ENCODE measurements at places on chromosomes 4 and X.

DNA sequence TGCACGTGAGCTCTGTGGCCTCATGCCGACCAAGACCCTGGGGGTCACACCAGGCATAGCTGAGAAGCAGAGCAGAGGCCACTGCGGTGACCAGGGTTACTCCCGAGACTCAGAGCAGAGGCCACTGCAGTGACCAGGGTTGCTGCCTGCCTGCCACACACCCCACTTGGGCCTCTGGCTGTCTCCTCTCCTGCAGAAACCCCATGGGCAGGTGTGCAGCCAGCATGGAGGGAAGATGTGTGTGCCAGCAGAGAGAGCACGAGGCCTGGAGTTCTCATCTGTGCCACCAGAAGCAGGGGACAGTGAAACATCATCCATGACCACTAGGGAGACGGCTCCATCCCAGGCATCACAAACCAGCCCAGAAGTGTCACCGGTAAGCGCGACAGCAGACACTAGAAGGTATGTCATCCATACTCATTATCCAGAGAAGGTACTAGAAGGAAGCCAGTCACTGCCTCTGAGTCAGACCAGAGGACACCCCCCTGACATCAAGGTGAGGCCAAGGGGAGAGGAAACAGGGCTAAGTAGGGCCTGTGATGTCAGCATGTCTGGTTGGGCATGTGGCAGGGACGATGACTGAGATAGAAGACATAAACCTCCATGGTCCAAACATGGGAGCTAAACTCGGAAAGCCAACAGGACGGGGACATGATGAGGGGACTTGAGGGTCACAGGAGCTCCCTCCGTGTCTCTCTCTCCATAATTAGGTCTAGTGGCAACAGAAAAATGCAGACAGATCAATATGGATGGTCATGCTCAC, 24.2 kb upstream of the SPON2 start:
- no peak for DNase-seq

DNA sequence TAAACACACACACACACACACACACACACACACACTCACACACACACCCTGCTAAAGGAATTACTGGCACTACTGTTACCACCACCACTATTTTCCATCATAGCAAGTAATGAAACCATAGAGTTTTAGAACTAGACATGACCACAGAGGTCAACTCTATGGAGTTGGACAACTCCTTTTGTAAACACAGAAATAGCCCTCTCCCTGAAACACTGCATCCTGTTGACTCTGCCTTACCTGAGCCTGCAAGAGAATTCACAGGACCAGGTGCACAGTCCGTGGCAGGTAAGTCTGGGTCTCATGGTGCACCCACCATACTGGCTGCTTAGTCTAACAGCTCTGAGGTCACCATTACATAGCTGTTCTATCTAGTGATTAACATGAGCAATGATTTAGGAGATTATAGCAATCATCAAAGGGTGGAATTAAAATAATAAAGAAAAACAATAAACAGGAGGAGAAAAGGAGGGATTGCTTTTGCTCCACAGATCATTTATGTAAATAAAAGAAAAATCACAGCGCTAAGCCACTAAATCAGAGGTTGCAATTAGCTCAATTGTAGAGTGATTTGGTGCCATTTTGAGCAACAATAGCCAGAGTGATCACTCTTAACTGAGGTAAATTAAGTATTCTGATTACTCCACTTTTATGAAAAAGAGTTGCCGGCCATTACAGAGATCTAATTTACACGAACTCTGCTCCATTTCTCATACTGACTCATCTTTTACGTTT, 340.0 kb upstream of the RASGEF1B start:
- no peak for DNase-seq

GRCh38 chr4:25351777-25352416, 25.2 kb upstream of the ANAPC4 start:
- no peak for DNase-seq

DNA sequence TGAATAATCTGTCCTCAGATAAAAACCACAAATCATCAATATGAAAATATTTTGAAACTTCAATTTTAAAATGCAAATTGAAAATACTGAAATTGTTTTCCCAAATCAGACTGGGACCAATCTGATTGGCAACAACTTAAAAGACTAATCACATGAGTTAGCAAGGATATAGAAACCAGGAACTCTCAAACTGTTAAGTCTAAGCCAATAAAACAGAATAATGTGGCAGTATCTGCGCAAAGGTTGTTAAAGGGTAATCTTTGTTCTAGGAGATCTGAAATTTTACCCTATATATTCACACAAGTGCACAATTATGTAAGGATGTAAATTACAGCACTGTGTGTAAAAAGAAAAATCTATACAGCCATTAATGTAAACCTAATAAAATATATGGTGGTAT, 29.7 kb downstream of the EIF4E start:
- DNase-seq = no peak

GRCh38 chr4:5928274-5928673, 35.4 kb upstream of the CRMP1 start:
- DNase-seq = no peak

DNA sequence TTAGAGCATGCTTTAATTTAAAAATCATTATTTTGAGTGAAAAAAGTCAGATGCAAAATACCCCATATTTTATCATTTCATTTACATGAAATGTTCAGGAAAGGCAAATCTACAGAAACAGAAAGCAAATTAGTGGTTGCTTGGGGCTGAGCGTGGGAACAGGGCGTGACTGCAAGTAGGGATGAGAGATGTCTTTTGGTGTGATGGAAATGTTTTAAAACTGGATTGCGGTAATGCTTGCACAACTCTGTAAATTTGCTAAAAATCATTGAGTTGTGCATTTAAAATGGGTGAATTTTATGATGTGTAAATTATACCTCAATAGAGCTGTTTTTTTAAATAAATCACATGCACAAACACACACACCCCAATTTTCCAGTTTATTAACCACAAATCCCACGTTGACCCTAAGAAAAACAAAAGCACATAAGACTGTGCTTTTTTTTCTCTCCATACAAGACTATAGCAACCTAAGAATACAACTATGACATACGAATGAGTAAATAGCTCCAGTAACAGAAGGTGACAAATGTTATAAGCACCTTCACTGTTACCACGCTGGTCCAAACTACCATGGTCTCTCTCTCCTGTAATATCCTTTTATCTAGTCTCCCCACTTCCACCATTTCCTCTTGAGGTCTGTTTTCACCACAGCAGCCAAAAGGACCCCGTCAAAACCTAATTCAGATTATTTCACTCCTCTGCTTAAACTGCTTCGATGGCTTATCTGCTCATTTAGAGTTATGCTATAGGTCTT, 37.2 kb downstream of the FRMD7 start:
- no peak for DNase-seq

- DNase-seq = no peak
These were observed 63.3 kb downstream of the PTPN13 start for GRCh38 chr4:86657382-86657781.

DNA sequence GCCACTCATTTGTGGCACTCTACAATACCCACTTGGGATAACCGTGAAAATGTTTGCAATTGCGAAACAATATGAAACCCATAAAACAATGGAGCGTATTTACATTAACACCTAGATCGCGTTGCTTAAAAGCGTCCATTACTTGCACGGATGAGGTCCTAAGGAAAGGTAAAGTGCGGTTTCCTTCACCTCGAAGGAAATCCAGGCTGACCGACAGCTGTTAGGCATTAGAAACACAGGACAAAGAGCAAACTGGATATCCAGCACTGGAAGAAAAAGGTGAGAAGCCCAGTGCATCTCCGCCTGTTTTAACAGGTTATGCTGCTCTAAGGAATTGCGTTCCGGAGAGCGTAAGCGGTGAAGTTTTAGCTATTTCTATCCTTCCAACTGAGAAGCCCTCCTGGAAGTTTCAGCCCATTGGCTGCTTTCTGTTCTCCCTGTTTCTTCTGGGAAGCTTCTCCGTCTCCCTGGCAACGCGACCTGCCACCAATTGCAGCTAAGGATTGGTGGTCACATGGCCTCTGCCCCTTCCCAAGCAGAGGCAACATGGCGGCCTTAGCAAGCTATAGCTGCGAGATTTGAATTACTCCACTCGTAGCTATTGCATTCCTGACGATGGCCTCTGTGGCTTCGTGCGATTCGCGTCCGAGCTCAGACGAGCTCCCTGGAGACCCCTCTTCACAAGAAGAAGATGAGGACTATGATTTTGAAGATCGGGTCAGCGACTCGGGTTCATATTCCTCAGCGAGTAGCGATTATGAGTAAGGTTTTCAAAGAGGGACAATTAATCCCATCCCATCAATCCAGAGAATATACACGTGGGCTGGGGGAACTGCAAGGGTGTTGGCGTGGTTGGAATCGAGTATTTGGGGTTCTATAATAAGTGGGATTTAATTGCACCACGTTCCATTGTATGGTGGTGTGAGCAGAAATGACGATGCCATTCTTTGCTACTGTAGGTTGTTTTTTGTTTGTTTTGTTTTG, at the start of gene INTU:
Gene INTU, plus strand, starts transcription at position 538 of the 984 bp plus-strand sequence. Its CDS starts 78 bp downstream, at position 616.
- DNase-seq = peak; percentile 61

DNA sequence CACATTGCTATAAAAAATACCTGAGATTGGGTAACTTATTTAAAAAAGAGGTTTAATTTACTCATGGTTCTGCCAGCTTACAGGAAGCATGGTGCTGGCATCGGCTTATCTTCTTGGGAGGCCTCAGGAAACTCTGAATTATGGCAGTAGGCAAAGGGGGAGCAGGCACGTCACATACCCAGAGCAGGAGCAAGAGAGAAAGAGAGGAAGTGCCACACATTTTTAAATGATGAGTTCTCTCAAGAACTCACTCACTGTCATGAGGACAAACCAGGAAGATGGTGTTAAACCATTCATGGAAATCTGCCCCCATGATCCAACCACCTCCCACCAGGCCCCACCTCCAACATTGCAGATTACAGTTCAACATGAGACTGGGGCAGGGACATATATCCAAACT, 10.0 kb upstream of the AFF1 start:
- no peak for DNase-seq

DNA sequence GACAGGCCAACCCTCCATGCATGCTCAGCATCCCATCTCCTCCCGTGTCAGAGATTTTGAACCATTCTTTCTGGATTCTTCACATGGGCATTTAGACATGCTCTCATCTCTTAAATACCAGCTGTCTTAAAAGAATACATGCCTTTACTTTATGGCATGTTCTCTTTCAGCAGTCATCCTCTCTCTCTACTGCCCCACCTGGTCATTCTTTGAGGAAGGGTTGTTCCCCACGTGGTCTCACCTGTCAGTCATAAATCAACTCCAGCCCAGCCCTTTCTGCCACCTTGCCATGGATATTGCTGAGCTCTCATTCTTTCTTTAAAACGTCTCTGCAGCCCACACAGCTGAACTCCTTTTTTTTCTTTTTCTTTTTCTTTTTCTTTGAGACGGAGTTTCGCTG, 111.3 kb downstream of the ARHGAP10 start:
- DNase-seq = no peak

GRCh38 chr4:77175201-77175611, 18.2 kb downstream of the CCNG2 start:
- no peak for DNase-seq

- DNase-seq = no peak
These were observed 178.8 kb downstream of the CAMK2D start for GRCh38 chr4:113582737-113583136.

DNA sequence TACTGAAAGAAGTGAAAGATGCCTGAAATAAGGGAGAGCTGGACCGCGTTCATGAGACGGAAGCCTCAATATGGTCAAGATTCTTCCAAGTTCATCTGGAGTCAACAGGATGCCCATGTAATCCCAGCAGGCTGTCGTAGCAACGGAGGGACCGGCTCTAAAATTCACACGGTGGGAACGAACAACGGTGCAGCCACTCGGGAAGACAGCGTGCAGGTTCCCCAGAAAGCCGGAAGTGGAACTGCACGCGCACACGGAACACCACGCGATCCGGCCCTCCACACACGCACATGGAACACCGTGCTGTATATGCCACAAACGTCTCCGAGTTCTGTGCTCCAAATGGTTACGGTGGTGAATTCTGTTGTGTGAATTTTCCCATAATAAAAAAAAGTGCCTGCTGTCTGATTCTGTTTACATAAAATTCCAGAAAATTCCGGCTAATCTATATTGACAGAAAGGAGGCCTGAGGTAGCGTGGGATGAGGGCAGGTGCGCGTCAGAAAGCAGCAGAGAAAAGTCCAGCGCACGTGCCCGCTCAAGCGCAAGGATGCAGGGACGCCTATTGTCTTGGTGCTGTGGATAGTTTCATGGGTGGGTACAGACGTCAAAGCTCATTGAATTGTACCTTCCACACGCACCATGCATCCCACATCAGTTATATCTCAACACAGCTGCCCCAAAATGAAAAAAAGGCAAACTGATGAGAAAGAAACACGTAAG, 31.2 kb downstream of the PPP2R3B start:
- DNase-seq = no peak

- no peak for DNase-seq
These were observed 501.8 kb upstream of the GALNT7 start for GRCh38 chr4:172666711-172667368.

- DNase-seq = no peak
These were observed 7.8 kb downstream of the FLNA start for GRCh38 chrX:154366666-154367055.

DNA sequence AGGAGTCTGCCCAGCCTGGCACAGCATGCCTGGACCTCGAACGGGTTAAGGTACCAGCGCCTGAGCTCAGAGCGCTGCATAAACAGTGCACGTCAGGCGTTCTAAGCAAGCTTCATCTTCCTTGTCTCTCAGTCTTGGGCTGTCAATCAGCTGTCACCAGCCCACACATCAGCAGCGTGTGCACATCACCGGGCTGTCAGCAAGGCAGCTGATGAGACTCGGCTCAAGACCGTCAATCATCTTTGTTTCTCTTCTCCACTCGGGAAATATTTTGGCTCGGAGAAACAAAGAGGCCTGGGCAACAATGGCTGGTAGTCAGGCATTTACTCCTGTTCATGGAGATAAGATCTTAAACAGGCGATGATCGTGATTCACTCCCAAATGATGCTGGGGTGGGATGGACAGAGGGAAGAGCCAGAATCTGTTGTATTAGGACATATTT, 141.3 kb downstream of the LDB2 start:
- DNase-seq = no peak

DNA sequence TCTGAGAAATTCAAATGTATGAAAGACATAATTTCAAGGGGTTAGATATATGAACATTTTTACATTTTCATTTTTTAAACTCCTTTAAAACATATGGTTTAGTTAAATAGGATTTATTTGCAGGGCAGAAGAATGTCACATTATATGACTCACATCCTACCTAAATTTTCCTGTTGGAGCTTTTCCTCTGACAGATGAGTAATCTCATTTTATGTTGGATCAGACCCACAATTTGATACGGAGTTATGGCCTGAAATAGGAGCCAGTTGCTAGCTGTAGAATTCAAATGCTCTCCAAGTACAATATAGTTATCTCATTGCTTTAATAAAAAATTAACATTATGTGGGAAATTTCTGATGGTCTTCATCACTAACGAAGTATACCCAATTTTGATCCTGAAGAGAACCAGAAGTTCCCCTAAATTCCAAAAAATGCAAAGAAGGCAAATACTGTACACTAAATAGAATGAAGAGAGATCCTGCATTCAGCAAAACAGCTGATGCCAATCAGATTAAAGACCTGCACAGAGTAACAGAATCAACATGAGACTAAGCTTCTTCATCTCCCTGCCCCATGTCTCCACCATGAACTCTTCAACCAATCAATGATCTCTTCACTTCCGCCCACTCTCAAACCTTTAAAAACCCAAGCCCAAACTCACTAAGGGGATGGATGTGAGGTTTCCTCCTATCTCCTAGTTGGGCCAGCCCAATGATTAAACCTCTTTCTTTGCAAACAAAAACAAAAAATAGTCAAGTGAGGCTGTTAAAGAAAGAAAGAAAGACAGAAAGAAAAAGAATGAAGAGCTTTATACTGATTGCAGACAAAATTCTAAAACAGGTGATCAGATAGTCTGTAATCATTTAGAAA, 10.9 kb upstream of the EXOSC9 start:
- DNase-seq = no peak

GRCh38 chrX:88903989-88904718, 157.1 kb downstream of the CPXCR1 start:
- DNase-seq = no peak

All from Panc1 (cell line).